ENCODE measurements at places on chromosomes 5 and 9.
A peak's percentile ranks its signal among the peaks of the same experiment; 100 is the strongest.

GRCh38 chr9:95182854-95183563 lies 134.5 kb downstream of the FANCC start:
- no peak for DNase-seq

- DNase-seq, result no peak
Observed at GRCh38 chr5:173881811-173882575, 6.2 kb upstream of the CPEB4 start.

DNA sequence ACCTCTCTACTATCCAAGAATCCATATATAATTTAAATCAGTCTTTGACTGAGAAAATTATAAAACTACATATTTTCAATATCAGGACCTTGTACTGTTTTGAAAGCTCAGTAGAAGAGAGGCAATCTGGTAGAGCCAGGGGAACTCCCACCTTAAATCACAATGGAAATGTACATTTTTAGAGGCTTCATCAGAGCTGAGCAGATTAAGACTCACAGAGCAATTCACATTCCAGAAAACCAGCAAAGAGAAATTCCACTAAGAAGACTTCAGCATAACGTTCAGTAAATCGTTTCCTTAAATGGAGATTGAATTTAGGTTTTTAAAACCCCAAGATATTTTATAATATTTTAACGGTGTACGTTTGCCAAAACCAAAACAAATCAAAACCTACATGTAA lies 227.8 kb upstream of the TRPM3 start:
- no peak for DNase-seq

DNA sequence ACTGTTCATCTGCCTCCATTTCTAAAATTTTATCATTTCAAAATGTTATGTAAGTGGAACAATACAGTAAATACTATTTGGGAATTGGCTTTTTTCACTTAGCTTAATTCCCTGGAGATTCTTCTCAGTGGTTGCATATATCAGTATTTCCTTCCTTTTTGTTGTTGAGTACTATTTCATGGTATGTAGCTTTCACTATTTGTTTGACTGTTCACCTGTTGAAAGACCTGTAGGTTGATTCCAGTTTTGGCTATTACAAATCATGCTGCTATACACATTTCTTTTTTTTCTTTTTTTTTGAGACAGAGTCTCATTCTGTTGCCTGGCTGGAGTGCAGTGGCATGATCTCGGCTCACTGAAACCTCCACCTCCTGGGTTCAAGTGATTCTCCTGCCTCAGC lies 33.0 kb upstream of the PWWP2A start:
- no peak for DNase-seq

DNA sequence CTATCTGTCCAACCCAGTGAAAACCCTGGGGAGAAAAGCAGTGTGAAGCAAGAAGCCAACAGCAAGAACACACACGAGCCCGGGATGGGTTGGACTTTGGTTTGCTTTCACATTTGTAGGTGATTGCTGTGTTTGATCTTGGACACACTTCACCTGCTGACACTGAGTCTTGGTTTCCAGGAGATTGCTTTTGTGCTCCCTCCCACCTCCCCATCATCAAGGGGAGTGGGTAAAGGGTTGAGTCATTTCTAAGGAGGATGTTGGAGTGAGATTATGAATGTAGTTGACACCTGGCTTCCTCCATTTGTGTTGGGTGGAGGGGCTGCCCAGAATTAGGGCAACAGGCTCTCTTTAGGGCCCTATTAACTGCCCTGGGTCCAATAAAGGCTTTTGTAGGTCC lies 37.5 kb downstream of the ANKDD1B start:
- DNase-seq, result no peak

GRCh38 chr9:29160763-29161353 lies 1587.6 kb upstream of the C9orf72 start:
- peak; percentile 22 for DNase-seq

DNA sequence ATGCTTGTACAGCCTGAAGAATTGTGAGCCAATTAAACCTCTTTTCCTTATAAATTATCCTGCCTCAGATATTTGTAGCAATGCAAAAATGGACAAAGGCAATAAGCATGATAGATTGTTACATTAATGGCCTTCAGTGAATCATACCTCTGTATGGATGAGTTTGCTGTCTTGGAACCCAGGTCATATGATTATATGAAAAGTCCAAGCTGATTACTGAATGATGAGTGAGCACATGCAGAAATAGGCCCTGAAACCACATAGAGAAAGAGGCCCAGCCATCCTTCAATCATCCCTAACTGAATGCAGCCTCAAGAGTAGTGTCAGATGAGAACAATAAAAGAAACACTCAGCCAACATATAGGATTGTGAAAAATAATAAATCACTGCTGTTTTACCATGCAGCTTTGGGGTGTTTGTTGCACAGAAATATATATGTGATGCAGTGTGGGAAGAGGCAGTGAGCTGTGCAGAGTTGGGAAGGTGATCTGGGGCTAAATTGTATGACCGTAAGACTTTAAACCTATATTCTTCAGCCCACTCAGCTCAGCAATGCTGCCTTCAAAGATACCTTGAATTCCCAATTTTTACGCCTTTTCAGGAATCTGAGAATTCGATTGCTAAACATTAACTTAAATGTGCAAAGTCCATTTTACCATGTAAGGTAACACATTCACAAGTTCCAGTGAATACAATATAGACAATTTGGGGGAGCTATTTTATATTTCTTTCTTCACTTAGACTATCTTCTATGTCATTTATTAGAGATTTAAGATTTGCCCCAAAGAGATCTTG lies 36.3 kb upstream of the SHISAL2B start:
- DNase-seq, result no peak

DNA sequence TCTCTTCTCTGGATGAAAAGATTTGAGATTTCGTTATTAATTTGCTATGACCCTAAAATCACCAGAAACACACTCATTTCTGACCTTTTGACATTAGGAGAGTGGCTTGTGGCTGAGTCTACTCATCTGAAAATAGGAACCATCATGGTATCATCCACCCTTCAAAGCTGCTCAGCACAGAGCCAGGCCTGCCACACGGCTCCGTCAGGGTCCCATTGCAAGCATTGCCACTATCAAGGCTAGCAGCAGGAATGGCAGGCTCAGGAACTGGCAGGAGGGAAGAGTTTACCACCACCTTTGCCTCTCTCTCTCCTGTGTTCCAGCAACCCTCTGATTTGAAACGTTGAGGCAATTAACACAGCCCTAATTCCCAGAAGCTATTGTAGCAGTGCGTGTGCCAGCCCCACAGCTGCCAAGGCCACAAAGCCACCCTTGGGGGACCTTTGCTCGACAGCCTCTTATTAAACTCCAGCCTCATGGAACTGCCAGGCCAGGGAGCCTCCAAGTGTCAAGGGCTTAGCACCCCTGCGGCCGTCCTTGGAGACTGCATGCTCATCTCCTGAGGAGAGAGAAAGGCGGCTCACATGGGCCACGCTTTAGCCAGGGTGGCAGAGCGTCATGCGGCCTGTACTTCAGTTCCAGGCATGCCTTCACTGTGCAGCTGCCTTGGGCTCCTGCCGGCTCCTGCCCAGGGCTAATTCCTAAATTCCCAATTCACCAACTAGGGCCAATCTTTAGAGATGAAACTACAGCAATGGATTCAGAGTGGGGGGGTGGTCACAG lies 145.9 kb downstream of the ROR2 start:
- no peak for DNase-seq

- DNase-seq, result no peak
Observed at GRCh38 chr9:96487949-96488348, 38.0 kb downstream of the HABP4 start.

GRCh38 chr5:142322747-142323479 lies 1.9 kb downstream of the SPRY4 start:
- no peak for DNase-seq

GRCh38 chr9:95073042-95073607 lies 244.4 kb downstream of the FANCC start:
- DNase-seq, result no peak

DNA sequence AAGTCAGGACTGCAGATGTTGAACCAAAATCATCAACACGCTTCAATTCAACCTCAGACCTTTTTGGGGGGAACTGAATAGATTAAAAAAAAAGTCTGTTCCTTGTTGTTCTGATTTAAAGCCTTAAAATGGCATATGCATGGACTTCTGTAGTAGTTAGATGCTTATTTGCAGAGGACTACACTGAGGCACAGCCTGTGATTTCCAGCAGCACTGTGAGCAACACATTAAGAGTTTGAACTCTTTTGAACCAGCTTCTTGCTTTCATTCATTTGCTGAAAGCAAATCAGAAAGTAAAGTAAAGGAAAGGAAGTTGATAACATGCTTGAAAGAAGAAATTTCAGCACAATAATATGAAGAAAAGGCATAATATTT lies 60.7 kb upstream of the DMAC1 start:
- DNase-seq, result no peak

DNA sequence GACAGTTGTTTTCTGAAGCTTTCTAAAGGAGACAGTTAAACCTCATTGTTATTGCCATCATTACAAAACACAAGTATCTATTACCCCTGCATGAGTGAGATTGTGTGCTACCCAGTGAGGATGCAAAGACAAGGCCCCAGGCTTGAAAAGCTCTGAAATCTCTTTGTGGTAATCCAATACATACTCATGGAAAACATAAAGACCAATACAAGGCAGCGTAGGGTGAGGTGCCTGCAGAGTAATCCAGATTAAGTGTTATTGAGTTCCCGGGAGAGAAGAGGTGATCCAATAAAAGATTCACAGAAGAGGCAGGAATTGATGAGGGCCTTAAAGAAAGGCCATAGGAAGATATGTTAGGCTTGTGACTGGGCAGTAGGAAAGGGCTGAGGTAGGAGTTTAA lies 150.1 kb downstream of the MEF2C start:
- DNase-seq, result no peak

DNA sequence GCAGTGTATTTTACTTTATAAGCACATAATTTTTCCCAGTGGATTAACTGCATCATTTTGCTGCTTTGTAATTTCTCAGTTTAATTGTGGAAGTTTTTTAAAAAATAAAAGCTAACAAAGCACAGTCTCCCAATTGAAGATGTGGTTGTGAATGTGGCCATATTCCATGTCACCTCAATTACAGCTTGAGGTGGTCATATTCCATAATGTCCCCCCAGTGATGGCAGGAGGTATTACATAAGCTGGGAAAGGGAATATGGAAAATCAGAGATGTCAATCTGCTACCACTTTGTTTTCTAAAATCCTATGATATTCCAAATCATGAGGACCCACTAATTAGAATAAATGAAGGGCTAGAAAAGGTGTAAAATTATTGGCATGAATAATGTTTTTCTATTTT lies 1672.0 kb upstream of the CDH9 start:
- DNase-seq, result no peak

GRCh38 chr5:159342840-159343239 lies 12.6 kb upstream of the IL12B start:
- DNase-seq, result no peak

- DNase-seq, result no peak
Observed at GRCh38 chr5:59840200-59840601, 53.3 kb downstream of the PDE4D start.

- no peak for DNase-seq
Observed at GRCh38 chr9:121115466-121115865, 40.7 kb downstream of the CNTRL start.
